ENCODE measurements at places on chromosomes 2 and 18.

GRCh38 chr18:55402731-55403405, 185.1 kb downstream of the TCF4 start:
- DNase-seq = no peak

DNA sequence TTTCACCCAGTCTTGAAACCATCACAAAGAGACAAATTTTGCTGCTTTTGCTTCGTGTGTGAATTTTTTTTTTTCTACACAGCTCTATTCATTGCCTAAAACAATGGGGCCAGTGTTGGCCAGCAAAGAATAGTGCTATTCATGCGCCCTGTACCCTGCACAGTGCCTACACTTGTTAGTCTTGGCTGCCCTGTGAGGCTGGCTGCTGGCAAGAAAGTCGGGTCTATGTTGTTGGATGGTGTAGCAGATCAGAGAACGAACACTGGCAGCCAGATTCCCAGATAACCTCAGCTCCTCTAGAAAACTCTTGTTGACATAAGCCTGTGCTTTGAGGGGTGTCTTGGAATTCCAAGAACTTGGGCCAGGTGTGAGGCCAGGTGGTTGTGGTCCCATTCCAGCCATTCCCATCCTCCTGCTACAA, 455.7 kb upstream of the TCF4 start:
- no peak for DNase-seq

DNA sequence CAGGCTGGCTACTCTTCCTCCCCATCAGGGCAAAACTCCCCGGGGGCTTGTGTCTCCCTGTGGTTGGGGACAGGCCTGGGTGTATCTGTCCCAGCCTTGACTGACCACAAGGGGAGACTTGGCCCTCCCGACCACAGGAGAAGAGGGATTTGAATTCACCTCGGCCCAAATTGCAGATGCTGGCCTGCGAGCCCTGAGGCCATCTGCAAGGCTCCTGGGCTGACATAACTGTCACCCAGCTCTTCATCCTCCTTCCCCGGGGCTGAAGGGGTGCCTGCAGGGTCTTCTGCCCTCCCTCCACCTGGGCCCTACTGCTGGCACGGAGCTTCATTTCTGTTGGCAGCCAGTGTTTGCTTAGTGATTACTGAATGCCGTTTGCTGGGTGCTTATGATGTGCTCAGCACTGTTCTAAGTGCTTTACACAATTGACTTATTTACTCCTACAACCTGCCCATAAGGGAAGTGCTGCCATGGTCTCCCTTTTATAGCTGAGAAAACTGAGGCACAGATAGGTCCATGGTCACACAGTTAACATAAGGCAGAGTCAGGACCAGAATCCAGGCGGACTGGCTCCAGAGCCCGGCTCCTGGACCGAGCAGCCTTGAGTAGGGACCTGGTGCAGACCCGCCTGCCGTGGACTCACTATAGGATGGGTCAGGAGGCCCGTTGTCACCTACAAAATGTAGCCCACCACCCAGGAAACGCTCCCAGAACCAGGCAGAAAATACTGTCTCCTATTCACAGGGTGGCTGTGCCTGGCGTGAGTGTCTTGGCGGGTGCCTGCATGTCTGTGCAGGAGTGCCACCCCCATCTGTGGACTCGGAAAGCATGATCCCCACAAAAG, 18.9 kb downstream of the STEAP3 start:
- DNase-seq = no peak

GRCh38 chr2:42040643-42041278, 7.1 kb upstream of the PKDCC start:
- DNase-seq = no peak

GRCh38 chr2:192029089-192029488, 165.6 kb downstream of the TMEFF2 start:
- no peak for DNase-seq

DNA sequence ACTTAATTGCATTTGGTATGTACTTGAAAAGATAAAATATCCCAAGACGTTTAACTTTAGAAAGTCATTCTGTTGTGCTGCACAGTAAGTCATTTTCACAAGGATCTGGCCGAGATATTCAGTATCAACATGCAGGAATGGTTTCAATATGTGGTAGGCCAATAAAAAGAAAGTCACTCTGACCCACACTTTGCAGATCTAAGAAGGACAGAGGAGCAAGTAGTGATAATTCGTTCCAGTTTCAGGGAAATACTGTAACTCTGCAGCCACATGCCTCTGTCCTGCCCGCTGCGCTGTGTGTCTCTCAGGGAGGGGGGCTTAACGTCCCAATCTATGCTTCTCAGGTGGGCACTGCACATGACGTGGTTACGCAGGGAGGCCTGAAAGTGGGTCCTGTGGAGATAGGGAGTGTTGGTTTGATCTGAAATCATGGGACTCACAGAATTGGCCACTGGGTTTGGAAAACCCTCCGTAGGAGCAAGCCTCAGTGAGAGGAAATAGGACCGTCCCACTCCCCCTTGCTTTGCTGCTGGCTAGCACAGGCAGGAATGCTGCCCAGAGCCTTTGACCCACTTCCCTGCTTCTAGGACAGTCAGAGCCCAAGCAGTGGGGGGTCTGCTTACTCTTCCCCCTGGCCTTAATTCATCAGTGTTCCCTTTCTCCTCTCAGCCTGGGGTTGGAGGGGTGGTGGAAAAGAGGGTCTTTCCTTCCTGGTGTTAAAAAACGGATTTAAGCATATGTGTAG, 314.7 kb upstream of the SPRED2 start:
- DNase-seq = no peak

- DNase-seq = peak; percentile 67
Measured at GRCh38 chr2:152506843-152507242, 171.9 kb downstream of the FMNL2 start.

DNA sequence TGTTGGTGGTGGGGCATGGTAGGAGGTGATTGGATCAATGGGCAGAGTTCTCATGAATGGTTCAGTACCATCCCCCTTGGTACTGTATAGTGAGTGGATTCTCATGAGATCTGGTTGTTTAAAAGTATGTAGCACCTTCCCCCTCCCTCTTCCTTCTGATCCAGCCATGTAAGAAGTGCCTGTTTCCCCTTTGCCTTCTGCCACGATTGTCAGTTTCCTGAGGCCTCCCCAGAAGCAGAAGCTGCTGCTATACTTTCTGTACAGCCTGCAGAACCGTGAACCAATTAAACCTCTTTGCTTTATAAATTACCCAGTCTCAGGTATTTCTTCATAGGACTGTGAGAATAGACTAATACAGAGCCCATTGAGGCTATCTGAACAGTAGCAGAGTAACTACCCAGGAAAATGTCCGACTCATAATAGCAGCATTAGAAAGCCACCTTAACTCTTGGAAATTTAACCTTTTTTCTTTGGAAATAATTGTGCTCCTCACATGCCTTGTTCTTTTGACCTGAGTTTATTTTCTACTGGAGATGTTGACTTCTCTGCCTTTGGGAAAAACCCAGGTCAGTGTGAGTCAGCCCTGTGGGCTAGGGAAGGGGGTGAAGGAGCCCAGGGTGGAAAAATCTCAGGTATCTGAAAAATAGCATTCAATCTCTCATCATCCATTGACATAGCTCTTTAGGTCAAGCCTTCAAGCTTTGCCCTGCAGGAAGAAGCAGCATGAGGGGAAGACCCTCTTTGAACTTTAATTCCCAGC, 18.1 kb downstream of the CYP1B1 start:
- DNase-seq = no peak

DNA sequence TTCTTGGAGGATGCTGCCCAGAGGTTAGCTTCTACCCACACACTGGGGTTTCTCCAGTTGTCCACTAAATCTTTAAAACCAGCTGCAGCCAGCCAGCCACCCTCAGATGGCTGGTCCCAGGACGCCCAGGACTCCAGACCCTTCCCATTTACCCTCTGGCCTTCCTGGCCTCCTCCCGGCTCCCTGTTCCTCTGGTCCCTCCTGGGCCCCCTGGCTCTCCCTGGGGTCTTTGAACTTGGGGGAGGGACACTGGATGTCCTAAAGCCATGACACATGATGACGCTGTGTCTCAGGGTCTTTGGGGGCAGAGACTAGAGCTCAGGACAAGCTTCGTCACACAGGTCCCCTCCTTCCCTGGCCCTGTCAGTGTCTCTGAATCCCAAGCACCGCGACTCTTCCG, 201.1 kb upstream of the HDAC4 start:
- DNase-seq = no peak

- DNase-seq = peak; percentile 24
Measured at GRCh38 chr18:27685807-27686412, 491.0 kb downstream of the CDH2 start.

Data from HS-5 (cell line).